Heart left ventricle (tissue), 16 donors: ENCODE measurements at places on chromosomes 4 and X. TPM values are rescaled to one million over a fixed set of nuclear protein-coding genes. Genes with fewer than 3 reads are reported as not detected.

DNA sequence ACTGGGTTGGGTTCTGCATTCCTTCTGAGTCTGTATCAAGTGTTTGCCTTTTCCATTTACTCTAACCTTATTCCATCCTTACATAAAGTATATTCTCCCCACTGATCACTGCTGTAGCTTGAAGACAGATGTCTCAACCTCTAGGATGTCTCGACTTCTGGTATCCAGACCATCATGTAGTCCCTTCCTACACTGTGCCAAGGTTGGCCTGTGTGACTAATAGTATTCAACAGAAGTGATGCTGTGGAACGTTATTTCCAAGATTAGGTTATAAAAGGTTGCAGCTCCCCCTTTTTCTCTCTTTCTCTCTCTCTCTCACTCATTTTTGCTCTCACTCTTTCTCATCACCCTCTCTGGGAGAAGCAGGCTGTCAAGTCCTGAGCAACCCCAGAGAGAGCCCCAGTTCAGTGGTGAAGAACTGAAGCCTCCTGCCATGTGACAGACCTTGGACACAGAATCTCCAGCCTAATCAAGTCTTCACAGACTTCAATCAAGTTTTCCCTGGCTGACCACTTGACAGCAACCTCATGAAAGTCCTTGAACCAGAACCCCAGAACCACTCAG lies 75.4 kb downstream of the PRDM5 start:
- no peak for DNase-seq

DNA sequence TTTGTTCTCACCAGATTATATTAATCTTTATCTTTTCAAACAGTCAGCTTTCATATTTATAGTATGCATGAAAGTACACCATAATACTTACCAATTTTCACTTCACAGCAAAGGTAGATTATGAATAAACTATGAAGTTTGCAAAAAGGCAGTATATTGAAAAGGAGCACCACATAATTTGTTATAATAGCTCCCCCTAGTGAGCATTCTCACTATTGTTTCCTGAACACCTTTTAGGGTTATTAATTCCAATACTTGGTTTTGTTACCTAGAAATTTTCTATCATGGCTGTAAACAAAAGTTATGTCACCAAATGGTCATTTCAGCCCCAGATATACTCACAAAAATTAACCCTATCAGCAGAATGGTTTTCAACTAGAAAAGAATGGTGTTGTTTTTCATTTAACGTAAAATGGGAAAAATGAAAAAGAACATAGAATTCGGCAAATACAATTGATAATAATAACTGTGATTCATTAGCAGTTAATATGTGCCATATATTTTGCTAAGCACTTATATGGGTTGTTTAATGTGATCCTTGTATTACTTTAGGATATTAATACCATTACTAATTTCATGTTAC lies 30.2 kb upstream of the NKX6-1 start:
- DNase-seq, result no peak

DNA sequence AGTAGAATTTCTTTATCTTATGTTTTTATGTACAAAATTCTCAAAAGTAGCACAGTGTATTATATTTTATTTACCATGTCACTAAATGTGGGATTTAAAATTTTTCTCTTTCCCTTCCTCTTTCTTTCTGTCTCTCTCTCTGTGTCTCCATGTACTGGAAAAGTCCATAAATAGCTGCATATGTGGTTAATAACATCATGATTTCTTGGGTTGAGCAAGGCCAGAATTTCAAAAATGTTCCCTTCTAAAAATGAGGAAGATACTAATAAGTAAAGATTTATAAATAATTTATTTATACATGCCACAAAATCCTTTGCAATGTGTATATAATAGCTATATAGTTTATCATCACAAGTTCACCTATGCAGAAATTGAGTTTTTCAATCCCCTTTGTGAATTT lies 29.1 kb upstream of the DKK2 start:
- no peak for DNase-seq

DNA sequence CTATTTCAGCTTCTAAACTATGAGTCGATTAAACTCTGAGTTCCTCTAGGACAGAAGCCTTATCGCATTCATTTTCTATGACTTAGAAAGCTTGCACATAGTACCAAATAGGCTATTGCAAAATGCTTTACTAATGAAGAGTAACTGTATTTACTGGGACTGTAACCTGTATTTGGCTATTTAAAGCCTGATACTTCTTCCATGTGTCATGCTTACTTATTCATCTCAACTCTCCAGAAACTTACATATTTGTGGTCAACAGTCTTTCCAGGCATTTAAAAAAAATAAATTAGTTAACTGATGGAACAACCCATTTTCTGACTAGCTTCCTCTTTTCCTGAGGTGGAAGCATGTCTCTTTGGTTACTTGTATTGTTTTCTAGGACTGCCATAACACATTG lies 467.9 kb downstream of the PCDH11X start:
- DNase-seq, result no peak

DNA sequence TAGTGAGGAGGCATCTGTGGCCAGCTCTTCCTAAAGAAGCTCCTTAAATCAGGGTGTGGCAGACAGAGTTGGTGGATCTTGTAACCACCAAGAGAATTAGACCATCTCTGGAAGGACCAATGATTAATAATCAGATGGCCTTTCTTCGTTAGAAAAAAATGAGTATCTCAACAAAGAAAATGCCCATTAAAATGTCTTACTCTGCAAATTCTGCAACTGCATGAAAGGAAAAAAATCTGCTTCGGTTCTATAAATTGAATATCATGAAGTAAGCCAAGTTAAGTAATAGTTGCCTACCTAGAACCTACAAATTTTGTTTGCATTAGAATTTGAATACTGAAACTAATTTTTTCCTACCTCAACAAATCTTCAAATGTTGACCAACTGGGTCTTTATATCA lies 4.2 kb upstream of the DCLK2 start:
- DNase-seq, result no peak

DNA sequence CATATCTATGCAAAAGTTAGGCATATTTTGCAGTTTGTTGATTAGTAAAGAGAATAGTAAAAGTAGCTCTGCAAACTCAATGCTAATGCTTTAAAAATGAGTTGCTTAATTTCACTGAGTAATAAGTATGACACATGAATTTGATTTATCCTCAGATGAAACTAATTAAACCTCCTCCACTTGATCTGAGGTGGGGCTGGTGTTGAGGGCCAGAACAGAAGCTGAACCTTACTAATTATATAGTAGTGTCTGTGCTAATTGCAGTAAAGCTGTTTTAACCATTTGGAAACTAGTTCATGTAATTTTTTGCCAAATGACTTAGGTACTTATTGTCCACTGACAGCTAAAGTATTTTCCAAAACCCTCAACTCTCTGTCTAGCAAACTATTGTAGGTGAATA lies 7.7 kb upstream of the PGAM4 start:
- no peak for DNase-seq

GRCh38 chr4:6463311-6464289 lies 8.8 kb downstream of the PPP2R2C start:
- no peak for DNase-seq

BTK gene
- 3.3 TPM for total RNA-seq

DAPP1 gene
- total RNA-seq, result 0.19 TPM

FAM114A1 gene
- 25.5 TPM for total RNA-seq

GRCh38 chr4:7240306-7240705 lies 48.0 kb downstream of the SORCS2 start:
- peak; percentile 28 for DNase-seq

GRCh38 chrX:40205471-40205870 lies 107.7 kb upstream of the BCOR start:
- DNase-seq, result no peak

DNA sequence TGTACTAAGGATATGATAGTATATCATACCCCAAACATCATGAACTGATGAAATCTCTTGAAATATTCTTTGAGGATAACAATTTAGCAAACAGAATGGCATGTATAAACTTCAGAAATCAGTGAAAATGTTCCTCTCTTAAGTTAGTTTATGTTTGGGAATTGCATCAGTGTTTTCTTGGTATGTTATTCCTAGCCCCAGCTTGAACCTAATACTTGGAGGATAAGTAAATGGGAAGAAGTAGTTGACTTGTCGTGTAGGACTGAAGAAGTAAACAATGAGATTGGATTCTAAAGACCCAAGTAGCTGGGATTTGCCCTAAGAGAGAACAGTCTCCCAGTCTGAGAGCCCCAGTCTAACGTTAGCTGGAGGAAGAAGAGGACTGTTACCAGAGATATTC lies 355.7 kb downstream of the GALNTL6 start:
- DNase-seq, result no peak

- no peak for DNase-seq
These were observed 291.9 kb downstream of the NAF1 start for GRCh38 chr4:162874748-162875147.

- DNase-seq, result no peak
These were observed 168.6 kb downstream of the MAML3 start for GRCh38 chr4:139985401-139985800.

GRCh38 chrX:11111037-11111851 lies at the start of gene HCCS:
HCCS (plus strand) TSS chrX:11111332; CDS start chrX:11112061, 729 bp downstream.
- peak; percentile 86 for DNase-seq

DNA sequence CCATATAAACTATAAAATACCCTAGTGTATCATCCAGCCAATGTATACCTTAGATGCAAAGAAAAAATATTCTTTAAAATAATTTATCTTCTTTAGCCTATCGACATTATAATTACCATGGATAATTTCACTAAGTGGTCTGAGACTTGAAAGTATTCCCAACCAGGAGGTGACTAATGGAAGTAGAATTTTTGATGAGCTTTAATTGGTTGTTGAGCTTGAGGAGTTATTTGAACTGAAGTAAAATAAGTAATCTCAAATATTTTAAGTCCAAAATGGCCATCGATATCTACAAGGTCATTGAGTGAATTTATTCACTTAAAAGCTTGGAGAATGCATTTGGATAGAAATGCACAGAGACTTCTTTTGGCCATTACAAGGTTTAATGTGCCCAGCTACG lies 436.2 kb downstream of the TLL1 start:
- no peak for DNase-seq

DNA sequence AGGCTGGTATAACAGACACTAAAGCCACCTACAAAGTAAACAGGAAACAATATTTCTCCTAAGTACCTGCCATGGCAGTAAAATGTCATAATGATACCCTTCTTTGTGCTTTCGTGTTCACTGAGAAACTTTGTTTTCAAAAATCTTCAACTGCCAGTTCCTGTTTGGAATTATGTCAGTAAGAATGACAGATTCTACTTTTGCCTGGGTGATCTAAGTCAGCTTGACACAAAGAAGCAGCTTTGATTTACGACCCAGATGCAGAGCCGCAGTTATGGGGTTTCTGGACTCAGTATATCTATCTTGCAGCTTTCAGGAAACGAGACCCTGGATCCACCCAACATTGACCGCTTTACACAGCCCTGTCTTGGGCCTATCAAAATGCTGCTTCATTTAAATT lies 71.2 kb downstream of the SNX25 start:
- DNase-seq, result no peak

GRCh38 chr4:67087897-67088296 lies 457.4 kb downstream of the CENPC start:
- no peak for DNase-seq

FAM53A gene
- 0.83 TPM for total RNA-seq

DNA sequence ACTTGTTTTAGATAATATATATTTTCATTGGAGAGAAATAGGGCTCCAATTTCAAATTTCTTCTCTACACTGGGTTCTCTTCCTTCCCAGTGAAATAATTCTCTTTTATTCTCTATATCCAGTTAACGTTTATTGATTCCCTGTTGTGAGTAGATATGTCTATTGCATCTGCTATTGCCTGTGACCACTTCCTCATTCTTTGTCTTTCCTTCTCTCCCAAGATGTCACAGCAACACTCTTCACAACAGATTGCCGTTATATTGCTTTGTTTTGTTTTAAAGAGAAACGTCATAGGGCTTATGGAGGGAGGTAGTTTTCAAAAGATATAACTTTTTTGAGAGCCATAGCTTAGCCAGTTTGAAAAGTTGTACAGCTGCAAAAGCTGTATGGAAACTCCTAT lies 343.8 kb downstream of the ARHGAP24 start:
- no peak for DNase-seq

- no peak for DNase-seq
These were observed 93.9 kb upstream of the C1QTNF7 start for GRCh38 chr4:15333692-15334633.

LDB2 gene
- total RNA-seq, result 28.3 TPM

- DNase-seq, result no peak
These were observed 181.5 kb downstream of the ZIC3 start for GRCh38 chrX:137747244-137748043.

DNA sequence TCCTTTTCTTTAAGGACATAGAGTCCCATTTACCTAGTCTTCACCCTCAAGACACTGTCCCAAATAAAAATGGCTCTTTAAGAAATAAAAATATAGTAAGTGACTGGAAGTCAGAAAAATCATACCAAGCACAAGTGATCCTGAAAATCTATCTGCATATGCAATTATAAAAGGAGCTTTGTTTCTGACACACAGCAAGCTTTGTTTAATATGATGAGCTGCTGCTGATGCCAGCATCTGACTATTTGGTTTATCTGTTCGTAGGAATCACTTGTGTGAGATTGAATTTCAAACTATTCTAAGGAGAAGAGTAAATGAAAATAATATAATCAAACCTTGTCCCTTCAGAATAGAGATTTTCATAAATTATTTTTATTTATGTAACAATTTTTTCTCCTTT lies 332.4 kb downstream of the PCDH7 start:
- DNase-seq, result no peak

- DNase-seq, result no peak
These were observed 1502.1 kb upstream of the ADGRL3 start for GRCh38 chr4:59698041-59698440.

DNA sequence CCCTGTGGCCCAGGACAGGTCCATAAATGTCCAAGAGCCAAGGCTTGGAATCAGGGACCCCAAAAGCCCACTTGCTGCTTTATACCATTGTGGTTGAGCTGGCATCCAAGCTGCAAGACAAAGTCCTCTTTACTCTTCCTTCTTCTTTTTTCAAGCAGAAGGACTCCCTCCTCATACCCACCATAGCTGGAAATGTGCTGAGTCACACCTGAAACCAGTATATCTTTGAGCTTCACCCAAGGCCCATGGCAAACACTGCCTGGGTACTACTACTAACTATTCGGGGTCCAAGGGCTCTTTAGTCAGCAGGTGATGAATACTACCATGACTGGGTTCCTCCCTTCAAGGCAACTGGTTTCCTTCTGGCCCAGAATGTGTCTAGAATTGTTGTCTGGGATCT lies 37.3 kb upstream of the NMU start:
- no peak for DNase-seq

- no peak for DNase-seq
These were observed 13.1 kb downstream of the SMAD1 start for GRCh38 chr4:145494666-145495270.

DNA sequence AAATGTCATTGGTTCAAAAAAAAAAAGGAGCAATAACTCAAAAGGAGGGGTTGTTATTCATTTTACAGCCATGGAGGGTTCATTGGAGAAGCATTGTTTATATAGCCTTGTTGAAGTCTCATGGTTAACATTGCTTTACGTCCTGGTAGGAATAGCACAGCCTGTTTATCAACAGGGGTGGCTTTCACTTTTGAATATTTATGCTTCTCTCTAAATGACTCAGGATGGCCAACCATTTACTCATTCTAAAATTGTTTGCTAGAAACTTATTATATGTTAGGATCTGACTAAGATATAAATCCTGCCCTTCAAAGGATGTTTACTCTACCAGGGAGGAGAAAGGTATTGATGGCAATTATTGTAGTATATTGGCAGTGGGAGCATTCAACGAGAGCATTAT lies 534.1 kb upstream of the GALNTL6 start:
- no peak for DNase-seq

- DNase-seq, result no peak
These were observed 16.4 kb upstream of the OTUD4 start for GRCh38 chr4:145196747-145197146.

- DNase-seq, result no peak
These were observed 494.1 kb downstream of the CENPC start for GRCh38 chr4:67051000-67051789.
